T-cell (primary cell): ENCODE measurements at places on chromosomes 7 and 10.

DNA sequence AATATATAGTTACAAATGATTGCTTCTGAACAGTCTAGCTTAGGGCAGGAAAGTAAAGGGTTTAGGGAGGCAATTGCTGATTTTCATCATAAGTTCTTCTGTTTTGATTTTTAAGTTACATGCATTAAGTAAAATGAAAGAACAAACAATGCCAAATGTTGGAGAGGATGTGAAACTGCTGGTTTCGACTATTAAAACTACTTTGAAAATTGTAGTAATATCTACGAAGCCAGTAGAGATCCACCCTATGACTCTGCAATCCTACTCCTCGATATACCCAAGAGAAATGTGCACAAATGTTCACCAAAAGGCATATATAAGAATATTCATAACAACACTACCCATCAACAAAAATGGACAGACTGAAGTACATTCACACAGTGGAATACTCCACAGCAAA is 24.3 kb downstream of the PDZD8 start:
- DNase-seq: no peak

DNA sequence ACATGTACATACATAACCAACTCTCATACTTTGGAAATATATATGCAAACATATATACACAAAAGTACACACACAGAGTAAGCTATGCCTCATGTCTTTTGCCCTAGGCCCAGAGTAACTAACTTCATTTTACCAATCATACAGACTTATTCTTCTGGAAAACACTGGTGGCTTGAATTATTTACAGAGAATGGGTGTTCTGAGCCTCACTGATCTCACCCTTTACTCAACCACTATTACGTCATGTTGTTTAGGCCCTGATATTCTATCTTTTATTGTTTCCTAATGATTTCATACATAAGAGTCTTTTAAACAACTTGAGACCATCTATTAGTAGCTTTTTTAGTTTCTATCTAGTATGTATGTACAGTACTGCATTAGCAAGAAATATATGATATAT is 43.0 kb downstream of the ANK3 start:
- DNase-seq: no peak

- no peak for DNase-seq
Measured at GRCh38 chr10:91758303-91759146, 39.7 kb upstream of the TNKS2 start.

GRCh38 chr7:37377231-37377630 is 71.4 kb downstream of the ELMO1 start:
- no peak for DNase-seq

GRCh38 chr7:121516821-121517220 is 120.7 kb upstream of the FAM3C start:
- DNase-seq: no peak

- no peak for DNase-seq
Measured at GRCh38 chr10:26227786-26228185, 11.2 kb downstream of the GAD2 start.

DNA sequence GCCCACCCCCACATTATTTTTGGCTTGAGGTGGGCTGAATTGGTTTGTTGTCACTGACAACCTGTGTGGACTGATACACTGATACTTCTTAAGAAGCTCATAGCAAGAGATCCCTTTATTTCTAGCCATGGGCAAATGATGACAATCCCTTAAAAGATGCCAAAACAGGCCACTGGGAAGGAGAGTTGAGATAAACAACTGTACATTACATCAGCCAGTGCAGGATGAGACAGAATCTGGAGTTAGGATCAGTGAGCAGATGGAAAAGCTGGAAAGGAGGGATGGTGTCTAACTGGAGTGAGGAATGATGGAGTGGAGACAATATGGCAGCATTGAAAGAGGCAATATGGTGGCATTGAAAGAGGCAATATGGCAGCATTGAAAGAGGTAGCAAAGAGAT is 195.9 kb upstream of the LYZL2 start:
- DNase-seq: no peak

DNA sequence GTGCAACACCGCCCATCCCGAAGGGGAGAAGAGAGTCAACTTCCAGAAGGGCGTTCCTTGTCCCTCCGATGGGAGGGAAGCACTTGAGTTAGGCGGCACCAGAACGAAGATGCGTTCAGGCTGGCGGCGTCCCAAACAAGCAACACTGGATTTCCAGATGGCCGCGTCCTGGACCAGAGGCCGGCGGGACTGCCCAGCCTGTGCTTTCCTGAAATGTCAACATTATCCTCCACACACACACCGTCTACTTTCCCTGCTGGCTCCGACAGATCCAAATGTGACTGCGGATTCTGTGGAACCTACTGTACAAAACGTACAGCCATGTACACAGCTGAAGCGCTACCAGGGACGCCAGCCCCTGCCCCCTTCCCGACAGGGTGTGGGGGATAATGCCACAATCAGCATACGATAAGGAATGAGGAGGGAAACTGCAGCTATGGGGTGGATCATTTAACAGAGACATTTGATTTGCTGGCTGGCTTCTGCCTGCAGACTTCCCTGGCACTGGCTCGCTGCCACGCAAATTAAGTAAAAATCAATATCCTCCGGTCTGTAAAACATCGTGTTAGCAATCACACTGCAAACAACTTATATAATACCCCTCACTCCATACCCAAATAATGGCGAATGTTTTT is 82.1 kb downstream of the ZRANB1 start:
- no peak for DNase-seq

GRCh38 chr10:74674927-74675326 is 151.5 kb upstream of the KAT6B start:
- DNase-seq: no peak

- no peak for DNase-seq
Measured at GRCh38 chr10:85597006-85597405, 769.6 kb downstream of the GRID1 start.

DNA sequence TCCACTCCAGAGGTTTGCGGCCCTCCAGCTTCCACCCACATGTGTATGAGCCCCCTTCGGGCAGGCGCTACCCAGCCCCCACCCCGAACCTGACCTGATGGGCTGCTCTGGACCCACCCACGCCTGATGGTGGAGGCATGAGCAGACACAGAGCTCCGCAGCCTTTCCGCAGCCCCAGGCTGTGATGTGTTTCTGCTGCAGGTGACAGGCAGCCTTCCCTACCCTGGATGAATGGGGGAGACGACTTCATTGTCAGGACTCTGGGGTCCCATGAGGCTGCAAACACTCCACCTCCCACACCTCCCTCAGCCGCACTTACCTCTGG is 61.2 kb downstream of the OAT start:
- no peak for DNase-seq

GRCh38 chr7:12111422-12112405 is 99.4 kb upstream of the TMEM106B start:
- DNase-seq: peak; percentile 4

DNA sequence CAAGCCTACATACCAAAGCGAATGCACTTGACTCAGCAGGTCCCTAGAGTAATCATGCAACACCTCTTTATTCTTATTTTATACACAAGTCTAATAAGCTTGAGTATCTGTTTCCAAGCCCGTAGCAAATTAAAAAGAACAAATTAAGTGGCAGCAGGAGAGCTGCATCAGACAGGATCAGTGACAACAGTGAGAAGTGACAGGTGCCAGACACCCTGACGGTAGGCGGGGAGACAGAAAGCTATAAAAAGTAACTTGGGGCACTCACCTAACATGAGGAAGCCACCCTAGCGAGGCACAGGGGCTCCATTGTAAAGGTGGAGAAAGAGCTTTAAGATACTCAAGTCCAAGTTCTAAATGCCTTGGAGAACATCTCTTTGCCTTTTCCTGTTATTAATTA is 174.2 kb downstream of the PLXNA4 start:
- DNase-seq: no peak

DNA sequence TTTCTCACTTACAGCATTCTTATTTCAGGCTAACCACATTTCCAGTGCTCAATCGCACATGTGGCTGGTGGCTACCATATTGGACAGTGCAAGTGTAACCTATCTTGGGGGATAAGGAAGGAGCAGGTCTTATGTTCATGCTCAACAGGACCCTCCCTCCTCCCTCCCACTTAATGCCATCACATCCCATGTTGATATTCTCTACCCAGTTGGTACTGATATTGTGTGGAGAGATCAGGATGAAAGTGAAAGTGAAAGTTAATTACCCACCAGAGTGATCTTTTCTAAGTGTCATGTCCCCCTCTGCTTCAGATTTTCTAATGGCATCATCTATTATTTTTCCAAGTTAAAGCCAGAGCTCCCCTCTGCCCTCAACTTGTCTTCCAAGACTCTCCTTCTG is 91.6 kb downstream of the BMPER start:
- DNase-seq: no peak

DNA sequence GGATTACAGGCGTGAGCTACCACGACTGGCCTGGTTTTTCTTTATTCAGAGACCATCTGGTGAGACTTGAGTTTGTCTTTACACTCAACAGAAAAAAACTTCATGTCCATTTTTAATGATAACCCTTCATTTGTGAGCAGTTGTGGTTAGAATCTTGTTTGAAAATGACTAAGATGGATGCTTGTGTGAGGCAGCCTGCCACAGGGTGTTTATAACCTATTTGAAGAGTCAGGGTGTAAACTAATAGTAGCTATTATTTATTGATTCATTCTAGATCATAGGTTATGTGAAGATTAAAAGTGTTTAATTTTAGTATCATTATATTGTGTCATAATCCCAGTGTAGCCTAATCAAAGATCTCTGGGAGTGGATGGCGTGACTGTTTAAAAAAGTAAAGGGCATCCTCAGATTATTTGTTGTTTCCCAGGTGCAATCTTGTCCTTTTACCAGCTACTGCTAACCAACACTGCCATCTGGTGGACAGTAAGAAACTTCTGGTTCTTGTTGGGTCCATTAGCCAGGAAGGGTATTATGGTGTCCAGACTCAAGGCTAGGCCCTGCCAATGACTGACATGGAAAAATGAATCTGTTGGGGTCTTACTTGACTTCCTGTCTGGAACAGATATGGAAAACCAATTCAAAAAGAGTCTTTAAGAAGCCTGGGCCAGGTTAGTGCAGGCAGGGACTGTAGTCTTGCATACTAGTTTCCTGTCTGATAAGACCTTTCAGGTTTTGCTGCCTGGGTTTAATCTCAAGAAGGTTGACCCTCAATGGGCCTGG is 24.9 kb downstream of the NRBF2 start:
- no peak for DNase-seq

- peak; percentile 56 for DNase-seq
Measured at GRCh38 chr10:43816351-43817321, 168.0 kb upstream of the ZNF32 start.

- DNase-seq: no peak
Measured at GRCh38 chr10:131745591-131745990, 155.2 kb upstream of the PPP2R2D start.

DNA sequence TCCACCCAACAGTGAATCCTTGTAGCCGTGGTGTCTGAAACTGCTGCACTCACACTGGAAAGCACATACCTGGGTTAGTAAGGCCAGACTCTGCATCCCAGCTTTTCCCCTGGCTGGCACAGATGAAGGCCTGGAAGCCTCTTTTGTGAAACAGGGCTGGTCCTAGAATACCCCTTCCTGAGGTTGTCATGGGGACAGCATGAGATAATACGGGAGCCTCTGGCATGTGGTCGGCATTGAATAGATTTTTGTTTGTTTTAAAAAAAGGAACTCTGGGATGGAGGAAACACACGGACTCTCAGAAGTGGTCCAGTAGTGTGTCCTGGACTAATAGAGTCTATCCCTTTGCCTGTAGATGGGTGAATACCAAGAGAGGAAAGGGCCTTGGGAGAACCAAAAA is 129.7 kb downstream of the TMEM178B start:
- no peak for DNase-seq
